ENCODE measurements at places on chromosomes 11 and 22.
A peak's percentile ranks its signal among the peaks of the same experiment; 100 is the strongest.

GRCh38 chr22:31089160-31090100 is 8.3 kb downstream of the SMTN start:
- no peak for DNase-seq

DNA sequence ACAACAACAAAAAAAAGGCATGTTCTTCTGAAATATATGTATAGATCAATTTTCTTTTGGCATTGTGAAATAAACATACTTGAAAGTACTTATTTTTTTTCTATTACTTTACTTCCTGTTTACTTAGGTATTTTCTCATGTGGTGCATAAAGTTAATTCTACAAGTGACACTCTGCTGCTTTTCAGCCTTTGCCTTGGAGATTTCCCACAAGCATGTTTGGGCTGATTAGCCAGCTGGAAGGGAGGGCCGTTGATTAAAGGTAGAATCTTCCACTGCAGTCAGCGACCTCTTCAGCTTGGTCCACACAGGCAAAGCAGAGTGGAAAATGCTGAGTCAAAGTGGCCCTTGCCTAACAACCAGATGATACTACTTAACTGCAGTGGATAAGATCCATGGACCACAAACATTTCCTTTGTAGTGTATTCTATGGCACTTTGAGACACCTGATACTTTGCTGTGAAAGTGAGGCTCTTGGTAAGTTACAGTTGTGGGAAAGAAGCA is 176.0 kb downstream of the ARHGAP42 start:
- DNase-seq, result no peak

DNA sequence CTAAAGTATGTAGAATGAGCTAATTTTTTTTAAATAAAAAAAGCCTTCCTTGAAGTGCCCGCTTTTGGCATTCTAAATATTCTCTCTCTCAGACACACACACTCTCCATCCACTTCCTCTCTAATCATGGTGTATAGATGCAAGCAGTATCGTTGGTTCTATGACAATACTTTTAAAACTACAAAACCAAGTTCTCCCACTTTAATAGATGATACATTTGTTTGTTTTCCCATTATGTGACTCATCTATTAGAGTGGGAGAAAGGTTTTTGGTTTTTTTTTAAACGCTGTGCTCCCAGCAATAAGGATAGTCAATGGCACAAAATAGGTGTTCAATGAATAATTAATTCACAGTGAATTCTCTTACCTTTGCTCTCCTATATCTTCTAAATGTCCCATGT is 44.6 kb downstream of the FZD4 start:
- DNase-seq, result no peak

- DNase-seq, result no peak
Measured at GRCh38 chr11:46285173-46285572, 7.7 kb downstream of the CREB3L1 start.

- no peak for DNase-seq
Measured at GRCh38 chr11:59558270-59558643, 46.9 kb downstream of the OR4D9 start.

DNA sequence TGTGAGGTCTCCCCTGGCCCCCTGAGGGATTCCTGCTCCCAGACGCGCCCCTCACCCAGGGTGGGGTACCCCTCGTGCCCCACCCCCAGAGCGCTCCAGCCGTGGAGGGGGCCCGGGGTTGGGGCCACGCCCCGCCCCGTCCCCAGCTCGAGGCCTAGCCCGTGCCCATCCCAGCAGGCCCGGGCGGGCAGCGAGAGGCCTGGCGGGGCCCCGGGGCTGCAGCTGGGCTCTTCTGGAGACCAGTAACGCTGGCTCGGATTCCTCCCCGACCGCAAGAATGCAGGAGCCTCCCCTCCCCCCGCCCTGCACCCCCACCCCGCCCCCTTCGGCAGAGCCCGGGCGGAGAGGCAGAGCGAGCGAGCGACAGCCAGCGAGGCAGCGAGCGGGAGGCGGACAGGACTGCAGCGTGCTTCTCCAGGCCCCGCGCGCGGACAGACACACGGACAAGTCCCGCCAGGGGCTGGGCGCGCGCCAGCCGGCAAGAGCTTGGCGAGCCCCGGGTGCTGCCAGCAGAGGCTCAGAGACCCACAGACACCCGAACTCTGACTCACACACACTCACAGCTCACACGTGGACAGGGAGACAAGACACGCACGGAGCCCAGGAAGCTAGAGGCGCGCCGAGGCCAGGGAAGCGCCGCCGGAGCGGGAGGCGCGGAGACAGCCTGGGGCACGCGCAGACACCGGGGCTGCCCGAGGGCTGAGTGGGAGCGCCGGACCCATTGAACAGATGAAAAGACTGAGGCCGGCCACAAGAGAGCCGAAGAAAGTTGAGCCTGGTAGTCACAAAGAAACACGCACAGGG is 15.2 kb downstream of the BCL9L start:
- DNase-seq, result peak; percentile 61

DNA sequence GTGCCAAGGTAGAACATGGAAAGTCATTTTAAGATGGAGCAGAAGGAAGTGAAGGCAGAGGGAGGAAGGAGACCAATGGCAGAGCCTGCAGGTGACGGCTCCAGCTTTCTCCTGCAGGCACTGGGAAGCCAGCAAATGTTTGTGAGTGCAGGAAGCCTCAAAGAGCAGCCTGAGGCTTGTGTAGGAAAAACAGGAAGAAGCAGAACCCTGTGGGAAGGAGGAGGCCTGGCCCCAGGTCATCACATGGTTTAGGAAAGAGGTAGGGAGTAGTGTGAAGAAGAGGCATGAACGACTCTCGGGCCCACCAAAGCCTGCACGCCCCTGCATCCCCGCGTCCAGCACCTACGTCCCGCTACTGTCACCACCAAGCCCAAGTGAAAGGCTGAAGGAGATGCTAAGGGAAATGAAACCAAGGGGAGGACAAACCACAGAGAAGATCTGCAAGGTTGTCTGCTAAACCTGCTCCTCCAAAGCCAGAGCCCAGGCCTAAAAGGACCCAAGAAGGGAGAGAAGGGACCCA is 151.5 kb downstream of the CHST1 start:
- DNase-seq, result no peak

- no peak for DNase-seq
Measured at GRCh38 chr22:40764763-40765441, 54.2 kb downstream of the SLC25A17 start.

Measured in stimulated activated CD8-positive, alpha-beta memory T cell treated with anti-CD3 and anti-CD28 coated beads, Interleukin-7, amount 100 ng/mL, for 4 hours (primary cell).